Islet precursor cell (in vitro differentiated cells): ENCODE measurements at places on chromosomes 1 and 21.
A peak's percentile ranks its signal among the peaks of the same experiment; 100 is the strongest.

DNA sequence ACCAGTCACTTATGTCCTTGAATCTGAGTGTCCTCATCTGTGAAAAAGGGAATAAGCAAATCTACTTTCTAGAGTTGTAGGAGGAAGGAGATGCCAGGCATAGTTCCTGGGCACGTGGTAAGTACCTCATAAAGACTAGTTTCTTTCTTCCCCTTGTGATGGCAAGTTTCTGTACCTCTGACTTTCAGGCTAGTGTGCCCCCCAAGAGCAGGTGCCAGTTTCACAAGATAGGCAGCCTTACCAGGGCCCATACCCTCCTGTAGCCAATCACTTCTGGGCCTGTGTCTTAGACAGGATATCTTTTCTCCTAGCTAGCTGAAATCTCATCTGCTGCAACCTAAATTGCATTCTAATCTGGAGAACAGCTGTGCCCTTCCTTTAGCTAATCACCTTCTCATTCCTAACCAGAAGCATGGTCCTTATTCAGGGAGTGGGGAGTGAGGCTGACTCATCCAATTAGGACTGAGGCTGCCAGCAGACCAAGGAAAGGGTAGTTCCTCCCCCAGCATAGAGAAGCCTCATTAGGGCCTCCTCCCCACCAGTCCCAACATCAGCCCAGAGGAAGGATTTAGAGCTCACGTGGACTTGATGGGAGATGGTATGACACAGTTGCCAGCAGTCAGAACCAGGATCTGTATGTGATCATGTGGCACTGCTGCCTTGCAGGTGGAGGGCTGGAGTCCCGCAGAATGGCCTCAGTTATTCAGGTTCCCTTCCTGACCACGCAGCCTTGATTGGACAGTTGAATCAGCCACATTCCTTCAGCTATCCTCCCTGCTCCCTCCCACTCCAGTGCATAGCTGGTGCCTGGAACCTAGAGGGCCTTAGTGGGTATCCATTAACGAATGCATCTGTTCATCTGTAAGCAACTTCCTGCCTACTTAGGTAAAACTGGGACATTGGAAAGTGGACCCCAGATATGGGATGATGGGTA lies 7.9 kb downstream of the KLHDC8A start:
- peak; percentile 93 for DNase-seq

- no peak for DNase-seq
Measured at GRCh38 chr1:231653632-231654031, 27.0 kb downstream of the DISC1 start.

DNA sequence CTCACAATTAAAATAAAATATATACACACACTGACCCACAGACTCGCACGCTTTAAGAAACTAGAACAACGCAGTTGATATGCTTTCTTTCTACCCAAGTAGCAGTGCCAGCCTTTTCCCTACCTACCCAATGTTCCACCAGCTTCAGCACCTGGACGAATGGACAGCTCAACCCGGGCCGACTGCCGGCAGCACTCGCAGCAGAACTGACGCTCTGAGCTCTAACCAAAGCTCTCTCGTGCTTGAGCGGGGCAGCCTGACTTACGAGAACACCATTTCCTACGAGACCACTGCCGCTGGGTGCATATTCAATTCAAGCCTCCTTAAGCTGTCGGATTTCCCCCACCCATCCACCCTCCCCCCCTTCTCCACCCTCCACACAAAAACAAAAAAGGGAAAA lies 127.4 kb upstream of the DPYD start:
- DNase-seq, result peak; percentile 92

GRCh38 chr1:2108213-2108876 lies 58.1 kb downstream of the PRKCZ start:
- peak; percentile 92 for DNase-seq

DNA sequence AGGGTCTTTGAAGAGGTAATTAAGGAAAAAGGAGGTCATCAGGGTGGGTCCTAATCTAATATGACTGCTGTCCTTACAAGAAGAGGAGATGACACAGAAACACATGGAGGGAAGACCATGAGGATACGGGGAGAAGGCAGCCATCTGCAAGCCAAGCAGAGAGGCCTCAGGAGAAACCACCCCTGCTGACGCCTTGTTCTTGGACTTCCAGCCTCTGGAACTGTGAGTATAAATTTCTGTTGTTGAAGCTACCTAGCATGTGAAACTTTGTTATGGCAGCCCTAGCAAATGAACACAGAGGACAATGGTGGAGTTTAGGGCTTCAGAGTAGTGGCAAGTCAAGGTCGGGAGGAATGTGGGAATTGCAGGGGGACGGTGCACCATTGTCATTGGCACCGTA lies 36.7 kb upstream of the FAM89A start:
- no peak for DNase-seq

DNA sequence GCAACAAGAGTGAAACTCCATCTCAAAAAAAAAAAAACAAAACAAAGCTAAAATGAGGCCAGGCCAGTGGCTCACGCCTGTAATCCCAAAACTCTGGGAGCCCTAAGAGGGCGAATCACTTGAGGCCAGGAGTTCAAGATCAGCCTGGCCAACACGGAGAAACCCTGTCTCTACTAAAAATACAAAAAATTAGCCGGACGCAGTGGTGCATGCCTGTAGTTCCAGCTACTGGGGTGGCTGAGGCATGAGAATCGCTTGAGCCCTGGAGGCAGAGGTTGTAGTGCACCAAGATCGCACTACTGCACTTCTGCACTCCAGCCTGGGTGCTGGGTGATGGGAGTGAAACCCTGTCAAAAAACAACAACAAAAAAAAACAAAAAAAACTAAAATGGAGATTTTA lies 191.2 kb upstream of the SGIP1 start:
- no peak for DNase-seq

DNA sequence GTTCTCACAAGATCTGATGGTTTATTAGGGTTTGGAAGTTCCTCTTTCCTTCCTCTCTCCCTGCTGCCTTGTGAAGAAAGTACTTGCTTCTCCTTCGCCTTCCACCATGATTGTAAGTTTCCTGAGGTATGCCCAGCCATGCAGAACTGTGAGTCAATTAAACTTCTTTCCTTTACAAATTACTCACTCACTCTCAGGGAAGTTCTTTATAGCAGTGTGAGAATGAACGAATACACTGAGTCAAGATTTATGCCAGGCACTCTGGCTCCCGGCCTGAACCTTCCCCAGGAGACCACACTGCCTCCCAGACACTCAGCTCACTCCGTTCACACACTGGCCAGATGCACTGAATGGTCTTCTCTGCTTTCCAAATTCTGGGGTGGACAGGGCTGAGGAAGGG lies 308.3 kb upstream of the AJAP1 start:
- DNase-seq, result no peak

DNA sequence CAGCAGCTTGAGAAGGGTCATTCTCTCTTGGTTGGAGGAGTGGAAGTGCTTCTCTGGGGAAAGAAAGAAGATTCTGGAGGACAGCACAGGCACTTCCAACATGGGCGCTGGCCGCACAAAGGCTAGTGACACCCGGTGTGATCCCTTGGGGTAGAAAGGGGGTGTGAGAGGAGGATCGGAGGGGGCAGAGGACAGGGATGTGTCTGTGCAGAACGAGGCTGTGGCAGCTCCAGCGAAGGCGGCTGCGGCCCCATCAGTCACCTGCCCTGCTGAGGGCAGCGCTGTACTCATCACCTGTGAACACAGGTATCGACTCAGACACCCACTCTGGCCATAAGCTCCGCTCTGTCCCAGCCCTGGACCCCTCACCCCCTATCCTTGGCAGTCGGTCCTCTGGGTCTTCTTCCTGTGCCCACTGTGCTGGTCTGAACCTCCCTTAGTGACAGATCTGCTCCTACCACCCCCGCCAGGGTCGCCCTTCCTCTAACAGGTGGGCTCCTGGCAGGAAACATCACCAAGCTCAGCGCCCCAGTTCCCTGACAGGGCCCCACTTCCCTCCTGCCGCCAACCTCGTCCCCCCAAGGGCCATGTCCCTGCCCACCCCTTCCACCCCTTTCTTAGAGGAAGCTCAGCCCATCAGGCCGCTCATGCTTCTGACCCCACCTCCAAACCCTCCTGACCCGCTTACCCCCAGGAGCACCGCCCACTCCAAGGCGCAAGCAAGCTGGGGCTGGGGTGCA lies 20.1 kb downstream of the TP73 start:
- no peak for DNase-seq
